ENCODE measurements at places on chromosomes 11 and 22.

- no peak for DNase-seq
Observed at GRCh38 chr11:91700854-91701253, 523.8 kb upstream of the FAT3 start.

DNA sequence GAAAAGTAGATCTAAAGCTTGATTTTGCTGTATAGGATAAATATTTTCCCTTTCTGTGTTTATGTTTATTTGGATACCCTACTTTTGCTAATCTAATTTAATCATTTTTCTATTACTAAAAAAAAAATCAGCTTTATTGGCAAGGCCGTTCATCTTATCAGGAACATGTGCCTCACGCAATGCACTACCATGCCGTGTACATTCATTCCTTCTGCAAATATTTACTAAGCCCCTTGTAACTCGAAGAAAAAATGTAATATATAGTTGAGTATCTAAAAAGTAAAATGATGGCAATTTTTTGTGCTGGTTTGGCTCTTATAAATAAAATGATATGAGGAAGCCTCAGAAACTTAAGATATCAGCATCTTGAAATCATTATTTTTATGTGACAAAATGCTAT, 8.9 kb downstream of the UVRAG start:
- no peak for DNase-seq

GRCh38 chr11:60376601-60377000, 1.7 kb upstream of the MS4A7 start:
- no peak for DNase-seq

DNA sequence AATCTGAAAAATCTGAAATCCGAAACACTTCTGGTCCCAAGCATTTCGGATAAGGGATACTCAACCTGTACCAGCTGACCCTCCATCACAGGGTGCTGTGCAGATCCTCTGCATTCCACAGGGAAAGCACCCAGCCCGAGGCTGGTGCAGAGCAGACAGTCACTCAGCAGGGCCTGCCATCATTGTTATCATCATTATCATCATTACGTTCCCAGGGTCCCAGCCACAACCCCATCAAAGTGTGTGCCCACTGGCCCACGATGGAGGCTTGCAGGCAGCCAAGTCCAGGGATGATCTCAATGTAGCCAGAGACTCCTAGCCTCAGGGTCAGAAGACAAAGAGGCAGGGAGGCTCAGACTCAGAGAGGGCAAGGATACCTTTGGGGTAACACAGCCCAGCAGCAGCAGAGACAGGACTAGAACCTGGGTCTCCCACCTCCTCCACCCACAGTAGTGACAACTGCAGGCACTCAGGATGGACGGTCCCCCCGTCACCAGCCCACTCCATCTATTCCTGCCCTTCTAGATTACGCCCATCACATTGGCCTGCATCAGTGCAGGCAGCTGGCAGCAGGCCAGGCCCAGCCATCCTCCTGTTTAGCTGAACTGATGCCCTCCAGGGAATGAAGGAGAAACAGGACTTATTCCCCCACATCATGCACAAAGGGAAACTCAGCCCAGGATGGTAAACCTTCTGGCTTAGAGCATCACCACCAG, 10.3 kb downstream of the GAL3ST1 start:
- DNase-seq: no peak

DNA sequence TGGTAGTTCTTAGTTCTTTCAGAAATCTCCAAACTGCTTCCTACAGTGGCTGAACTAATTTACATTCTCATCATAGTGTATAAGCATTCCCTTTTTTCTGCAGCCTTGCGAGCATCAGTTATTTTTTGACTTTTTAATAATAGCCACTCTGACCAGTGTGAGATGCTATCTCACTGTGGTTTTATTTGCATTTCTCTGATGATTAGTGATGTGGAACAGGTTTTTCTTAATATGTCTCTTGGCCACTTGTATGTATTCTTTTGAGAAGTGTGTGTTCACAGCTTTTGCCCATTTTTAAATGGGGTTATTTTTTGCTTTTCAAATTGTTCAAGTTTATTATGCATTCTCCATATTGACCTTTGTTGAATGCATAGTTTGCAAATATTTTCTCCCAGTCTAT, 459.3 kb downstream of the NTM start:
- no peak for DNase-seq

GRCh38 chr11:60377401-60378136, 763 bp upstream of the MS4A7 start:
- DNase-seq: no peak
